ENCODE measurements at places on chromosomes 2 and 18.

DNA sequence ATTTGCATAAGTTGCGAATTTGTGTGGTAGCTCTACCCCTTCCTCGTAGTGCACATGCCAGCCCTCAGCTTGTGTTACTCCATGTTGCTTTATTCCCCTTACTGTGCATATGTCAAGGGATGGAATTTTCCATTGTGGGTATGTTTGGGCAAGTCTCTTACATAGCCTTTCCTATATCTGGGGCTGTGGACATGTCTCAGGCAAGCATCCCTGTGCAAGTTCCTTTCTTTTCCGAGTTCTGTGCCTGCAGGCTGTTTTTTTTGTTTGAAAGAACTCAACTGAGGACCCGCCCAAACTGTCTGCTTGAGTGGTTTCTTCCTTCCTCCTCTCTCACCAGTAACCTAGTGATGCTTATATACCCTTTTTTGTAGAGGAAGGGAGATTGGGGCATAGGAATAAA lies 1739.1 kb upstream of the PIK3C3 start:
- DNase-seq = no peak

- DNase-seq = no peak
Observed at GRCh38 chr2:55161295-55162210, 70.5 kb downstream of the CLHC1 start.

DNA sequence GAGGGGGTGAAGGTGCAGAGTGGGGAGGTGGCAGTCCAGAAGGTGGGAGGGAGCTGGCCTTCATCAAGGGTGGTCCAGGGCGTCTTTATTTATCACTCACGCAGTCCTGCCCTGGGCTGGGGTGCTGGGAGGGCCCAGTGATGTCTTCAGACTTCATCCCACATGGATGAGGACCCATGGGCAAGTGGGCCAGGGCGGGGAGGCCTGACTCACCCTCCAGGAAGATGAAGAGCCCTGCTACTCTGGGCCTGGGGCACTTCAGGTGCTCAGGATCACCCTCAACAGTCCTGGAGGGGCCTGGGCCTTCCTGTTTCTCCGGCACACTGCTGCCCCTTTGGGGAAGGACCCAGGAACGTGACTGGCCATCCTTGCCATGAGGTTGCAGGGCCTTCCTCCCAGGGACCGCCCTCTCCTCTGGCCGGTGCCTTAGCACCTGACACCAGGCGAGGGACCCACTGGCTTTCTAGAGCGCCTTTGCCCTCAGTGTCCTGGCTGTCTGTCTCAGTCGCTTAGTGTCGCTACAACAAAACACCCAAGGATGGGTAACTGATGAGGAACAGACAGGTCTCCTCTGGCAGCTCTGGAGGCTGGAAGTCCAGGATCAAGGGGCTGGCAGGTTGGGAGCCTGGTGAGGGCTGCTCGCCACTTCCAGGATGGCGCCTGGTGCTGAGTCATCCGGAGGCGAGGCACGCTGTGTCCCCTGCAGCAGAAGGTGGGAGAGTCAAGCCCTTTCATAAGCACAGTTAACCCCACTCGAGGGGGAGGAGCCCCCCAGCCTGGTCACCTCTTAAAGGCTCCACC lies 57.8 kb upstream of the HS6ST1 start:
- DNase-seq = no peak

- no peak for DNase-seq
Observed at GRCh38 chr18:26487437-26487836, 60.9 kb downstream of the KCTD1 start.

DNA sequence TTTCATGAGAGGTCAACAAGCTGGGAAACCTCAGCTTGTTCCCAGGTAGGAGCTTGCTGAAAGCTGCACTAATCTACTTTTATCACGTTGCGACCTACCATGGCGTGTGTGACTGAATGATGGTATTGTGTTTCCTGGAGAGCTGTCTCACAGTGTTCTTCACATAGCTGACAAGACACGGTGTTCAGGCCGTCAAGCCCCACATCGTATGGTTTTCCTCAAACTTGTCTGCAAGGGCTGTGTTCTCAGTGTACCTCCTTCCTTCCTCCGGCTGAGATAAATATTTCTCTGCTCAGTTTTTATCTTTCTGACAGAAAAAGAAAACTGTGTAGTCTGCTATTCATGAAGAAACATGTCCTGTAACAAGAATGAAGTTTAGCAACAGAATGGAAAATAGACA lies 244.8 kb downstream of the DCDC2C start:
- no peak for DNase-seq

DNA sequence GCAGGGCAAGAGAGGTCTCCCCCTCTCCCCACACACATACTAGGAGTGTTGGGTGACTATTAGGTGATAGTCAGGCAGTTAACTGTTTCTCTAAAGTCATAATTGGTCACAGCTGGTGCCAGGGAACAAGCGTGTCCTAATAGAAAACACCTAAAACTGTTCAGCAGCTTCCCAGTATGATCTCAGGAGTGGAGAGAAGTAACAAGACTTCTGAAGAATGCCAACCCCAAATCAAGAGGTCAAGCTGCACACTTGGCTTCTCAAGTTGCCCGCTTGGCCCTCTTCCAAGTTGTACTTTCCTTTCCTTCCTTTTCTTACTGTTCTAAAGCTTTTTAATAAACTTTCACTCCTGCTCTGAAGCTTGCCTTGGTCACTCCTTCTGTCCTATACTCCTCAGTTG lies 22.4 kb upstream of the STAT1 start:
- no peak for DNase-seq

DNA sequence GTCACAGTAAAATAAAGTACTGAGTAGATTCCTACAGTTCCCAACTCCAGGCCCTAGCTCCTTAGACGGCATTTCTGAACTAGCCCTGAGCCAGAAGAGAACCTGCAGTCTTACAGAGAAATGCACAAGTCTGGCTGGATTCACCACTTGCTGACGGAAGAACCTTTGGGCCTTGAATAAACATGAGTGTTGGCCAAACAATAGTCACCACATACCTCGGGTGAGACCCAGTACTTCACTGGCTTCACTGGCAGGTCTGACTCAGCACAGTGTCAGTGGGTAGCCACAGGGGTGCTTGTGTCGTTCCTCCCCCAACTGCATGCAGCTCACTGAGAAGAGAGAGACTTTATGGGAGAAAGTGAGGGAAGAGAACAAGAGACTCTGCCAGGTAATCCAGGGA lies 88.9 kb downstream of the TMEM185B start:
- no peak for DNase-seq

DNA sequence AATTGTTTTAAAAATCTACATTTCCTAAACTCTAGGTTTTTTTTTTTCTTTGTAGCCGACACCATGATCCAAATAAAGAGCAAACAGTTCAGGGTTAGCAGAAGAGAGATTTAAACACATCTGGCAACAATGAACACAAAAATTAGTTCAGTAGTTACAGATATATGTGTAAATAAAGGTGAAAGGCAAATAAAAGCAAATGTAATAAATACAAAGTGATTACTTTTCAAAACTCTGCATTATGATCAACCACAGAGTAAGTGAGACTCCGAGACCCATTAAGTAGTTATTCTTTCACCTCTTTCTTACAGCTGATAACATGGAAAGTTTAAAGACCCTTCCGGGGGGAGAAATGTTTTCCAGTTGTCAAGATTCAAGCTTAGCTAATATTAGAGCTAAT lies 716 bp downstream of the CALCRL start:
- no peak for DNase-seq

DNA sequence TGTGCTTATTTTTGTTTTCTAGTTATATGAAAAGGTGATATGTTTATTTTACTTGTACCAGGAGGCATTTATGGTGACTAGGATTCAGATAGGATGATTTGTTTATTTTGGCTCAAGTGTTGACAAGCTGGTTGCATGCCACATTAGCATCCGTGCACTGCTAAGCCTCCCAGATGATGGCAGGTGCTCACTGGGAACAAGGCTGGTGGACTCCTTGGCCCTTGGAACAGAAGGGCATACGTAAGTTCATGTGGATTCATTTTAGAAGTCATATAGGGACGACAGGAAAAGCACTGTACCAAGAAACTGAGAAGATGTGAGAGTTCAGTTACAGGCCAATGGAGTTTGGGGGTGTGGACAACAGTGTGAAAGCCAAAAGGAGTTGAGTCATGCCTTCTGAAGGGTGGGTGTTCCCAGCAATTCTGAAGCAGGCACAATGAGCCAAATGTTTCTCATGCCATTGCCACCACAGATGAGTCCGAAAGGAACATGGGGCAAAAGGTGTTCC lies 166.2 kb downstream of the PHLPP1 start:
- no peak for DNase-seq

- DNase-seq = no peak
Observed at GRCh38 chr2:9799729-9800632, 43.3 kb upstream of the TAF1B start.

DNA sequence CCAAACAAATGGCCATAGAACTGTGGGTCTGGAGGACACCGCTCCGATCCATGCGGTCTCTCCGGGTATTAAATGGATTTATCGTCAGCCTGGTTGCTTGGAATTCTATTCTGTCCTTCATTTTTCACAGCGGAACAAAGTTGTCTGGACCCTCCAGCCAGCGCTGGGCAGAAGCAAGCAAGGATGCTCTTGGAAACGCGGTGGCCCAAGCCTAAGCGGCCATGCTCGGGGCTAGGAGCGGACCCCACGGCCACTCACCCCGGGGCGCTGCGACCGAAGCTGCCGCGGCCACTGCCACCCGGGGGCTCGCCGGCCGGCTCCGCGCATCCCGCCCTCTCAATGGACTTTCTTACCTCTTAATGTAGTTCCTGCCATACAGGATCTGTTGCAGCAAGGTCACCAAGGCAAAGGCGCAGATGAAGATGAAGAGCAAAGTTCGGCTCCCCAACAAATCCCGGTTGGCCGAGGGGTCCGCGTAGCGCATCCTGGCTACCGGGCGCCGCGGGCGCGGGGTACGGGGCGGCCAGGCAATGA lies 761 bp downstream of the ST8SIA5 start:
- DNase-seq = no peak

DNA sequence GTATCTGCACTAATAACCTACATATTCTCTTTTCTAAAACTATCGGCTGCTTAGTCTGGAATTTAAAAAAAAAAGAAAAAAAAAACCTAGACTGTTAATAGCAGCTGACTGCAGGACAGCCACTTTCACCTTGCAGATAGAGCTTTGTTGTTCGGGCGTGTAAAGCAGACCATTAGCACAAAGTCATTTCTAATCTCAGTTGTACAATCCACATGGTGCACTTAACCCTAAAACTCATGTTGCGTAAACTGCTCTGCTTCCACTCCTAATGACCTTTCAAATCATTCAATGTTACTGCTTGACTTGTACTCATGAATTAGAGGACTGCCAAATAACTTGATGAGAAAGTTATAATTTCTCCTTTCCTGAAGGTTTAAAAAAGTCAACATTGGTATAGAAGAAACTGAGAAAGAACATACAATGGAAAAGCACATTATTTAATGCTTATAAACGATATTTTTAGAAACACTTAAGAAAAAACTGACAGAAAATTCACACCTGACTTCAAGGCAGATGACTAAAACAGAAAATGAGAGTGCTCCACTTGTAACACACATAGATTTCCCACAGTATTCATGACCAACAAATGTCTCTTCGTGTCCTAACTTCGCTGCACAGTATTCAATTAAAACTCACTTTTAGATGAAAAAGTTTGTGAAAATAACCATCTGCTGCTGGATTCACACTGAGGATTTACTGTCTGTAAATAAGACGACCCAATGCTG lies 2.6 kb downstream of the CDH2 start:
- no peak for DNase-seq

DNA sequence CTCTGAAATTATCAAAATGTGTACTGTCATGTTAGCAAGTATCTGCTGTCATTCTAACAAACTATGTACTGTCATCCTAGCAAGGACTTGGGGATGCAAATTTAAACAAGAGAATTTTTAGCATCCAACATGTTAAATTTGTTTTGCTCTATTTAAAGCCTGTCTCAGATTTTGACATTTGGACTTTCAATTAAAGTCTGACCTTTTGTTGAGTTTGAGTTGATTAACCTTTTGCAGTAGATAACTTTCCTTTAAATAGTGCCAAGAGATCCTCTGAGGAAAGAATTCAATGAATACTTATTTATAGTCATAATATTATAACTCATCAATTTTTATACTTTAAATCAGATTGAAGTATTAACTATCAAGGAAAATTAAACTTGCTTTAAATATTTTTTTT lies 80.2 kb downstream of the TDRD15 start:
- DNase-seq = no peak

- no peak for DNase-seq
Observed at GRCh38 chr18:40274618-40275196, 1680.3 kb upstream of the PIK3C3 start.

DNA sequence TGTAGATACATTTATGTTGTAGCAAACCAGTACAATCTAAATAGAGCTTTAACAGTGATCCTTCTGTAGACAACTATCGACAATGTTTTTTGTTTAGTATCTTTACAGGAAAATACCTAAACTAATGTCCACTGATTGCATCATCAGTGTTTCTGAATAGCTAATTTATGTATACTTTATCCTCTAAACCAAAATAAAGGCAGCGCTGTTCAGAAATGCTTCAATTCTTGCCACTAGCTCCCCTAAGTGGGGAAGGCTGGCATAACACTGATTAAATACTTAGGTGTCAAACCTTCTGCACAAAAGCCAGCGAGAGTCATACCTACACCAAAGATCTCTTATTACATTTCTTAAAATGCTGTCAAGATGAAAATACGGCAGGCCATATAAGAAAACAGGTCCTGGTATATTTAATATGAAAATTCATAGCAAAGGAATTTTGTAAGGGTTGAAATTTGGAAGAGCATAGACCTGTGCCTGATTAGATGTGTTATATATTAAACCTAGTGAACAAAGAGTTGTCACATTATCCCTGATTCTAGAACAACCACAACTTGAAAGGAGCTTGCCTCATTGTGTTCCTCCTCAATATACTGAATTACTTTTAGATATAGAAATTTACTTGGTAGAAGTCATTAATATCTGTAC lies 1693.4 kb upstream of the SLC39A10 start:
- DNase-seq = no peak

DNA sequence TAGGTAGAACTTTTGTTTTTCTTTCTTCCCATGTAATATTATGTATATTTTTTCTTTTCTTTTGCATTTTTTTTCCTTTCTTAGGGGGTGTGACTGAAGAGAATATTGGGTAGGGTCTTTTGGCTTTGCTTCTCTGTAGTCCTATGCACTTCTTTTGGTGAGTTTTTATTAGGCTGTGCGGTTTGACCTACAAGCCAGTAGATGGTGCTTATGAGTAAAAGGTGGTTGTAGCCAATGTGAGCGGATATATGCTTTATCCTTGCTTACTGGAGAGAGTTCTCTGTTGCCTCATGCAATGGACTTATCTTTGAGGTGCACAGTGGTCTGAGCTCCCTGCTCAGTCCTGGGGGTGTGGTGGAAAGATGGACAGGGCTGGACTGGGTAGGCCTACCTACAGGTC lies 52.7 kb downstream of the DSEL start:
- no peak for DNase-seq

DNA sequence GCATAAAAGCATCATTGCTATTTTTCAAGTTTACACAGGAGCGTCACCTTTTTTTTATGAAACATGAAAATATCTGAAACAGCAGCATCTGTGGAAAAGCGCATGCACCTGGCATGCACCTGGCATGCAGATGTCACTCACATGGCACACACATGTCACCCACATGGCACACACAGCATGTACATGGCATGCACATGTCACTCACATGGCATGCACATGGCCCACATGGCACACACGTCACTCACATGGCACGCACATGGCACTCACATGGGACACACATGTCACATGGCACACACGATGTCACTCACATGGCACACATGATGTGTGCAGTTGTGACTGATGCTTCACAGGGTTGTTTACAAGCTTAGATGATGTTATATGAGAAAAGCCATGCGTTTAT lies 188.0 kb downstream of the ZNF407 start:
- no peak for DNase-seq

GRCh38 chr2:210663631-210664089 lies 107.3 kb downstream of the CPS1 start:
- no peak for DNase-seq

All from cortex of kidney (tissue), 1 donor.